ENCODE measurements at places on chromosomes 7 and 10.

DNA sequence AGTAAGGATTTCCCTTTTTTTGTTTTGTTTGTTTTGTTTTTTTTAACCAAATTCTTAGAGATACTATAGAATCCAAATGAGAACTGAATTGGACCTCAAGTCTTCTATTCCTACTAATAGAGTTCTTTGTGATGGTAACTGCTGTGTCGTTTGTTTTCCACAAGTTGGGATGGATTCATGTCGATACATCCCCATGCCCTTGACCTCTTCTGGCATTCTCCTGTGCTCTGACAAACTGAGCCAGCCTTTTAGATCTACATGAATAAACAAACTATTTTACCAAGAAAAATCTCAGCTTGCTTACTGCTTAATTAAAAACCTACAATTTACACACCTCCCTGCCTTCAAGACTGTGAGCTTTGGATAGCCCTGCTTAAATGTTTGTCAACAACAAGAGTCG is 3.9 kb downstream of the ZNF22 start:
- DNase-seq, result no peak

- DNase-seq, result no peak
Observed at GRCh38 chr10:33524966-33525365, 190.5 kb upstream of the NRP1 start.

DNA sequence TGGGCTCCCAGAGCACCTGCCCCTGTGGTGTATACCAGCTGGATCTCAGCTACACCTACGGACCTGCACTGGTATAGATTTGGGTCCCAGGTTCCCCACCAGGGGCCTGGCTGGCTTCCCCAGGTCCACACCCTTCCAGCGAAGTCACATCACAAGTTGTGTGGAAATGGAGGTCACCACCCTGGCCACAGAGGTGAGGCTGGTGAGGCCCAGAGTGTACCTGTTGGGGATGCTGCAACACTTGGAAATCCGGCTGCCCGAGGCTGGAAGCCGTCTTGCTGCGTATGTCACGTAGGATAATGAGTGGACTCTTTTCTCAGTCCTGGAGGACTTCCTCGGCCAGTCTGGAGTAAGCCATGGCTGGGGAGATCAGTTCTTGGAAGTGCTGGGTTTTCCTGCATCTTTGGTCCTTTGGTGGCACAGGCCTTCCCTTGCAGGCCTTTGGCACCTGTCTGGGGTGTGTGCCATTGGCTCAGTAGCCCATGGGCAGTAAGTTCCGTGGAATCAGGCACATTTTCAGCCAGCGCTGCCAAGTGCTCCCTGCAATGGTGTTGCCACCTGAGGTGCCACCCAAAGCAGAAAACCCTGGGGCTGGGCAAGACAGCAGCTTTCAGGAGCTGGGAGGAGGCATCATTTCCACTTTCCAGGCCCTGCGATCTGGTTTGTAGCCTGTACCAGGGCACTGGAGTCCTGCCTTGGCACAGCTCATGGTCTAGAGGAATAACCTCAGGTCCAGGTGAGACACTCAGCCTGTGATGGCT is 97.9 kb downstream of the LHPP start:
- no peak for DNase-seq

DNA sequence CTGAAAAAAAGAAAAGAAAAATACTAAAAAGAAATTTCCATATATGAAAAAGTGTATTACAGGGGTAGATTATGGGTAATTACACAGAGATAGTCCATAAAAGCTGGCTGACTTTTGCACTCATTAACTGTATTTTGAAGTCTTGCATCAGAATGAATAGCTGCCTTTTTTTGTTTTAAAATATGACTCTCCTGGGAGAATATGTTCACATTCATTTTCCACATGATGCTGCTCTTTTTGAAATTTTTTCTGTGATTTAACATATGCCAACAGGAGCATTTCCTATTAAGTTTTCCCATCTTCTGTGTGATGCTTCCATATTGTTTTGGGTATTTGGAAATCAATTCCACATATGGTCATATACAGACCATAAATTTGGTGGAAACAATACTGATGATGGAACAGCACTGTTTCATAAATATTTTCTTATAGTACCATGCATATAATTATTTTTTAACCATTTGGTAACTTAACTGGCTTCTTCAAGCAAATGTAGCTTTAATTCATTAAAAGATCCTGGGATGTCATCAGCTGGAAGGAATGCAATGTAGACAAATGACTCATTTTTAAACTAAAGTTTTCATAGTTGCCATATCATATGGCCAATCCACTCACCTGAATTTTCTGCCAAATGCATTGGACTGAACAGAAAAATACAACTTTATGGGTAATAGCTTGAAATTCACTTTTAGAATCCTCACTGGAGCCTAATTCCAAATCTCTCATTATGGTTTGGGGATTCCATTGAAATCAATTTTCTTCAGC is 313.9 kb upstream of the GLI3 start:
- no peak for DNase-seq

- DNase-seq, result no peak
Observed at GRCh38 chr7:48416327-48416908, 245.2 kb downstream of the ABCA13 start.

DNA sequence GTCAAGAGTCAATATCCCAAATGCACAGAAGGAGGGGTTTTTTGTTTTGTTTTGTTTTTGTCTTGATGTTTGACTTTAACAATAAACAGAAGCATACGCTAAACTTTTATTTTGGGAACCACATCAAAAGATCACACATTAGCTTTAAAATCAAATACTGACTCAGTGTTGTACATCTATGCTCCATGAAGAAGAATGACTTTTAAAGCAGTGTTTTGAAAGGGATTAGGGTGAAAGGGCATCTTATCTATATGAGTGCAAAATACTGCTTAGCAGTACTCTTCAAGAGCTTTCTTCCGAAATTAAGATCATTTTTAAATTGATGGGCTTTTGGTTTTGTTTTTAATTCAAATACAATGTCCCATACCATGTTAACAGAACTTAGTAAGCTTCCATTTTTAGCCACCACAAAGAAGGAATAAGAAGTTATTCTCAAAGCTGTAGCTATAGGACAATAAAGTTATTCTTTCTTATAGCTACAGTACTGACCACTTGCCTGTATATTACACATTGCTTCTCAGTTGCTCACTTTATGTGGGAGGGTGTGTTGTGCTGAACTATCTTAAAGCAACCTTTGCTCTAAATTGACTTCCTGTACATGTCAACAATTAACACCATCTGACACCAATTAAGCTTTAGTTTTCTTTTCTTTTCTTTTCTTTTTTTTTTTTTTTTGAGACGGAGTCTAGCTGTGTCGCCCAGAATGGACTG is 144.3 kb upstream of the KAT6B start:
- DNase-seq, result no peak

DNA sequence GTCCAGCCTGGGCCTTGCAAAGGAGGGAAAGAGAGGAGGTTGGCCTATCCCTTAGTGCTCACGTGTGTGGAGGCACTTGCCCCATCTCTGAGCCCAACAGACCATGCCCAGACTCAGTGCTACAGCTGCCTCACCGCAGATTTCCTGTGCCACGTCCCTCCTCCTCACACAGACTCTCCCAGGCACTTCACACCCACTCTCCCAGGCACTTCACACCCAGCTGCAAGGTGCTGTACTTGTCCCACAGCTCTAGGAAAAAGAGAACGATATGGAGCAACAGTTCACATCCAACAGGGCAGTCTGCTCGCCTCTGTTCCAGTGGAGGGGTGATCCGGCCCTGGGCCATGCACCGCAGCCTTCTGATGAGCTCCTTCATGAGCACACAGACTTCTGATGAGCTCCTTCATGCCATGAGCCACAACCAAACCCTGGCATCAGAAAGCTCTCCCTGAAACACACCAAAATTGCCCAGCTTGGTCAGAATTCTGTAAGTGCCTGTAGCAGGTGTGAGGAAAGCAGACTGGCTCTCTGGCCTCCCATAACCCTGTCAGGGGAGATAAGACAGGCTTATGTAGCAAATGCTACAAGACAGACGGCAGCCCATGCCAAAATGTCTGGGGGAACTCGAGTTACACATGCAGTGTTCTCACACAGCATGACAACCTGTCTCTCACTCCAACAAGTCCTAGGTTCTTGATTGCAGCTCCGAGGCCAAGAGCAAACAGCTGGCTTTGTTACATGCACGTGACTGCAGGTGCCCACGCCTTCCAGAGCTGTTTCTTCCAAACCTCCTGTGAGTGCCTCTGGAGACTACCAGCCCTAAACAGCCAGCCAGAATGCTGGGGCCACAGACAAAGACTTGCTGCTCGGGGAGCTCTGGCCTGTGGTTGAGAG is 348.5 kb downstream of the GRID1 start:
- no peak for DNase-seq

DNA sequence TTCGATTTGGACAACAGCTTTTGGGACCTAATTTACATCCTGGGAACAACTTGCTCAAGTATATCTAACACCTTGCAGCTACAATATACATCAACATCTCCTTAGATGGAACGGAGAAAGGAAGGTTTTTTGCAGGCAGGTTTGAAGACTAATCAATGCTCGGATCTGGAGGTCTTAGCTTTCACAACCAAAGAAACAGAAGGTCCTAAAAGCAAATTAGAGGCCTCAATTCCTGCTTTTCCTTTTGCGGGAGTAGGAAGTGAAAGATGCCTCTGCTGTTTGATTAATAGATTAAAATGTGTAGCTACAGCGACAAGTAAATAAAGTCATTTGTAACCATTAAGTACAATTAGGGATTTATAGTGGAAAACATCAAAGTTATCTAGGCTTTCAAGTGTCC is 3.7 kb upstream of the SP8 start:
- no peak for DNase-seq

- peak; percentile 84 for DNase-seq
Observed at GRCh38 chr7:101814991-101815825, 2.2 kb upstream of the CUX1 start.

DNA sequence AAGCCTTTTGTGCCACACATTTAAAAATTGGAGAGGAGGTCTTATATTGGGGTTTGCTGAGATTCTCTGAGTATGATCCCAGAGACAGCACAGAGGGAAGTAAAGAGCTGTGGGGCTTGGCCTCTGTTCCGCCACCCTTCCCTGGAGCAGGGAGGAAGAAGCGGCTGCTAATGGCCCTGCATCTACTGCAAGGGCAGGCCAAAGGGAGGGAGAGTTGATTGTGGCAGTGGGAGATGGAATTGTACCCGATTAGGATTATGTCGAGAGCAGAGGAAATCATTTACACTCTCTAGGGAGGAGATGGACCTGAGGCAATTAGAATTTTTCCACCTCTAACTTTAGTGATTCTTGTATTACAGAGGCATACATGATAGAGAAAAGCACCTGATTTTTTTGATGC is 28.8 kb downstream of the CYP17A1 start:
- DNase-seq, result no peak

- no peak for DNase-seq
Observed at GRCh38 chr7:102819151-102819550, 70.4 kb downstream of the FAM185A start.

GRCh38 chr7:21771906-21772610 is 173.6 kb downstream of the CDCA7L start:
- DNase-seq, result no peak

GRCh38 chr10:21926949-21927348 is 76.6 kb downstream of the DNAJC1 start:
- no peak for DNase-seq

Data from activated CD8-positive, alpha-beta memory T cell treated with anti-CD3 and anti-CD28 coated beads, Interleukin-2, amount 50 U/mL, for 48 hours (primary cell).